ENCODE measurements at places on chromosomes 3 and 15.

DNA sequence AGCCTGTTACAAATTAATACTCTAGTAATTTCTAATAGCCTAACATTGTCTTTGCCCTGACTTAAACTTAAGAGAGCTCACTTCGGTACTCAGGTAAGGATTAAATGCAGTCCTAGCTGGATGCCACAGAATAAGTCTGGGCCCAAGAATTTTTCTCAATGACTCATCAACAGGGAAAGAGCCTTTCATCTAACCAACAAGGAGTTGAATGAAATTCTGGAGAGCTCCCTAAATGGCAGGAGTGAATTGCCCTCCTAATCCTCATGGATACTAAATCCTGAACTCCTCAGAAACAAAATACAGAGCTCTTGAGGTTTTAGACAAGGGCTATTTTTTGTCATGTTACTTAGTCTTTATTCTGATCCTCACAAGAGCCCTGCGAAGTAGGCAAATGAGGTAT, 159.5 kb downstream of the PLCH1 start:
- DNase-seq, result no peak

- no peak for DNase-seq
These were observed 5.4 kb downstream of the DNAH1 start for GRCh38 chr3:52321481-52321880.

GRCh38 chr15:36175741-36176291, 403.6 kb upstream of the CDIN1 start:
- no peak for DNase-seq

- no peak for DNase-seq
These were observed 20.5 kb downstream of the TM4SF4 start for GRCh38 chr3:149494759-149495580.

- DNase-seq, result no peak
These were observed 27.8 kb upstream of the AZI2 start for GRCh38 chr3:28376424-28376823.

All from KG1 (cell line).